ENCODE measurements at places on chromosomes 2 and 18.

- no peak for DNase-seq
These were observed 150.8 kb upstream of the PGAP1 start for GRCh38 chr2:197077336-197077735.

DNA sequence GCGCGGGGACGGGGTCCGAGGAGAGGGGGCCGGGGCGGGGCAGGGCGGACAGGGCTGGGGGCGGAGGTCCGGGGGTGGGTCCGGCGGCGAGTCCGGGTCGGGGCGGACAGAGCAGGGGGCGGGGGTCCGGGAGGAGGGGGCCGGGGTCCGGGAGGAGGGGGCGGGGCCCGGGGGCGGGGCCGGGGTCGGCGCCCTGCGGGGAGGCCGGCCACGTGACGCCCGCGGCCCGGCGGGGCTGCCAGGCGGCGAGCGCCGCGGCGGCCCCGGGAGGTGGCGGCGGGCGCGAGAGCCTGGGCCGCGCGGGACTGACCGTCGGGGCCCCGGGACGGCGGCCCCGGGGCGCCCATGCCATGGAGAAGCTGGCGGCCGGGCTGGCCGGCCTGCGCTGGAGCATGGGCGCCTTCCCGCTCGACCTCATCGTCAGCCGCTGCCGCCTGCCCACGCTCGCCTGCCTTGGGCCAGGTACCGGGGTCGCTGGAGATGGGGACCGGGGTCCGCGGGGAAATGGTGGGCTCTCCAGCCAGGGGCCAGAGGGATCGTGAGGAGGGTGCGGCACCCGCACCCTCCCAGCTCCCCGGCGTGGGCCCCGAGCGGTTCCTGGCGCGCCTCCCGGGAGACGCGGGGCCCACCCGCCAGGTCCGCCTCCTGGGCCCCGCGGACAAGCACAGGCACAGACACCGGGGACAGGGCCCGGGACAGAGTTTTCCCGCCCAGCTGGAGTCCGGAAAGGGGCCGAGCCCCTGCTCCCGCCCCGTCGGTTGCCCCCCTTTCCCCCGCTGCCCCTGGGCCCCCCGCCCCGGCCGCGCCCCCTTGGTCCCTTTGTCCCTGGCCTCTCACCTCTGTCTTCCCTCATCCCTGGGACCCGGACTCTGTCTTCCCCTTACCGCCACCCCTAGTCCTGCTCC is at the start of gene GAREM2:
TSS of gene GAREM2 (plus strand) at position 218 of the 905 bp plus-strand sequence. CDS start at position 351, 133 bp downstream.
- no peak for DNase-seq

- no peak for DNase-seq
These were observed 125.1 kb downstream of the TANC1 start for GRCh38 chr2:159093497-159093896.

- no peak for DNase-seq
These were observed 37.3 kb upstream of the GRP start for GRCh38 chr18:59182673-59183072.

GRCh38 chr2:10877651-10878111 is 34.1 kb upstream of the KCNF1 start:
- DNase-seq: no peak

- DNase-seq: no peak
These were observed 166.4 kb downstream of the GALNT1 start for GRCh38 chr18:35747894-35748472.

DNA sequence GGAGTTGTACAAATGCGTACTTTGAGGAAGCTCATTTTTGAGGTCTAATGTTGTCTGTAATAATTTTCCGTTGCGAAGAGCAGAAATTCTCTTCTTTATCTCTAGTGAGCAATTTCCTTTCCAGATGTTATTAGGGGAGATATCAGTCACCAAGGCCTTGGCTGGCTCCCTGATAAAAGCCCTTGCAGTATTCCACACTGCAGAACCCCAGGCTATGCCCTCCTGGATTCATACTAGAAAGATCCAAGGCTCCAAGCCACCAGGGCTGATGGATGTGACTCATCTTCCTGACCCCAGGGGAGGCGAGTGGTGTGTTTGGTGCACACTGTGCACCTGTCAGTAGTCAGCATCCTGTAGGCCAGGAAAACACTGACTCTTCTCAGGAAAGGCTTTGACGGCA is 34.7 kb downstream of the INO80C start:
- DNase-seq: no peak

DNA sequence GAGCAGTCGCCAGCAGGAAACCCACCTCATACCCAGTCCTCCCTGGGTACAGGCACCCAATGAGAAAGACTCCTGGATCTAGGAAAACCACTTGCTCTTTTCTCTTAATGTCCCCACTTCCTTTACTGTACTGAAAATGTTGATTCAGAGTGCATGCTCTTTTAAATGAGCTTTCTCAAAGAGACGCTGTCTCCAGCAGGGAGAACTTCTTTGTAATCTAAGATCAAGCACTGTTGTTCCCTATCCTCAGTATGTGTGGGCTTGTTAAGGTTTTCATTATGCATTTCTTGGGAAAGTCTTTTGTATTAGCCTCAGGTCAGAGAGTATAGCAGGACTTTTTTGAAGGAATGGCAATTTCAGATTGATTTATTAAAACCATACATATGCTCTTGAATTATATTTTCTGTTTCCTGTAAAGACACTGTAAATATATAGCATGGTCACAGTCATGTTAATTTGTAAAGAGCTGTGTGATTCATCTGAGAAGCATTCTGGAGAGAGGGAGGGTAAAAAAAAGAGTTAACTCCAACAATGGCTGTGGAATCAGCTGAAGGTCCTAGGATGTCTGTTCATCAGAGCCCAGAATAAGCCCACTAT is 178.1 kb downstream of the MGAT5 start:
- DNase-seq: peak; percentile 34

GRCh38 chr2:99471654-99472599 is 17.9 kb downstream of the REV1 start:
- no peak for DNase-seq

GRCh38 chr18:8548186-8548585 is 61.1 kb upstream of the RAB12 start:
- DNase-seq: peak; percentile 29

Measured in fibroblast of skin of left biceps (primary cell).